ENCODE measurements at places on chromosomes 13 and 19.

GRCh38 chr13:21478881-21479808 is 20.0 kb upstream of the ZDHHC20 start:
- DNase-seq: no peak

DNA sequence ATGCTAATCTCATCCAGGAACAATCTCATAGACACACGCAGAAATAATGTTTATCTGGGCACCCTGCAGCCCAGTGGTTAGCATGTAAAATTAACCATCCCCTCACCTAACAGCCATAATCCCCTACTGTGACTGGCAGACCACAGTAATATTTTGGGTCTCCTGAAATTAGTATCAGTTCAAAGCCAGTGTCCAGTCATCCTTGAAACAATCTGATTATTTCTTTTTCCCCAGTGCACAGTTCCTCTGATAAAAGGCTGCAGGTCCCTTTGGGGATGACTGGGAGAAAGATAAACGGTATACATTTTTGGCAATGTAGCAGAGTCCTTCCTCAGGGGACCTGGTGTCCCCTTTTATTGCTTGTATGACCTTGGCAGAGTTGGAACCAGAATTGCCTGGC is 50.4 kb upstream of the CYSLTR2 start:
- no peak for DNase-seq

DNA sequence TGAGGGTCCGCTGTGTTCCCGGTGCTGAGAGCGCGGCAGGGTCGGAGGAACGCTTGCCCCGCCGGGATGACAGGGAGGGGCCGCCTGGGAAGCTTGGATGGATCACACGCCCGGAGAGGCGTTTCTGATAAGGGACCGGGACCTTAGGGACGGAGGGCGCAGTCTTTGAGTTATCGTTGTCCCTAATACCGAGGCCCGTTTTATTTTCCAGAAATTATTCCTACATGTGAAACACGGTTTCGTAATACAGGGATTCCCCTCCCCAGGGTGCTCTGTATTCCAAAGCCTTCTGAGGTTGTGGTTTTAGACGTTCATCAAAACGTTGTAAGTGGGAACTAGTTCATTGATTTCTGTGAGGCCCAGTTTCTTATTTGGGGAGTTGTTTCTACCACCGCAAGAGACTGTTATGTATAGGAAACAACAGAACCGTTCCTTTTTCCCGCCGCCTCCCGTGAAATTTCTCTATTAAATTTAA is 752 bp downstream of the PDCD5 start:
- DNase-seq: no peak

DNA sequence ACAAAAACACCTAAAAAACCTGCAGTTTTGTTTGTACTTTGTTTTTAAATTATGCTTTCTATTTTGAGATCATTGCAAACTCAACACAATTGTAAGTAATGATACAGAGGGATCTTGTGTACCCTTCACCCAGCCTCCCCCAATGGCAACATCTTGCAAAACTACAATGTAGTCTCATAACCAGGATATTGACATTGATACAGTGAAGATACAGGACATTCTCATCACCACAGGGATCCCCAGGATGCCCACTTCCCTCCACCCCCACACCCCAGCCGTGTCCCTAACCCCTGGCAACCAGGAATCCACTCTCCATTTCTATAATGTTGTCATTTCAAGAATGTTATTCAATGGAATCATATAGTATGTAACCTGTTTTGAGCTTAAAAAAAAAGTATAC is 10.3 kb upstream of the C5AR2 start:
- DNase-seq: no peak

DNA sequence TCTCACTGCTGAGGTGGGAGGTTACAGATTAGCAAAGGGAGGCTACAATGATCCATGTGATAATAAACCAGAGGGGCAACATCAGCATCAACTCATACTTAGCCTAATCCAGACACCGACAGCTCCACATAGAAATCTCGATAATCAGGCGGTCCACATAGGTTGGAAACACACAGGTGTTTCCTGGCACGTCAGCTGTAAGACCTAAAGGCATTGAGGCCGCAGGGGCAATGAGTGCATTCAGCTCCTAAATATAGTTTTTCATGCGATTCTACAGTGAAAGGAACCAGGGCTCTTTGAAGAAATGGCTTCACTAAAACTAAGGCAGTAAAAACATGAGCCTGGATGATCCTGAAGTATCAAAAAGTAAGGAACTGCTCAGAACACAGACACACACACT is 19.3 kb downstream of the PLPP2 start:
- no peak for DNase-seq

- no peak for DNase-seq
Observed at GRCh38 chr13:35472323-35472881, 4.1 kb downstream of the MAB21L1 start.

GRCh38 chr13:73958657-73959397 is 175.4 kb downstream of the KLF12 start:
- no peak for DNase-seq

GRCh38 chr19:1252821-1253513 is 4.6 kb downstream of the MIDN start:
- DNase-seq: peak; percentile 90

GRCh38 chr19:57651654-57651996 is 17.1 kb upstream of the ZSCAN4 start:
- DNase-seq: no peak

DNA sequence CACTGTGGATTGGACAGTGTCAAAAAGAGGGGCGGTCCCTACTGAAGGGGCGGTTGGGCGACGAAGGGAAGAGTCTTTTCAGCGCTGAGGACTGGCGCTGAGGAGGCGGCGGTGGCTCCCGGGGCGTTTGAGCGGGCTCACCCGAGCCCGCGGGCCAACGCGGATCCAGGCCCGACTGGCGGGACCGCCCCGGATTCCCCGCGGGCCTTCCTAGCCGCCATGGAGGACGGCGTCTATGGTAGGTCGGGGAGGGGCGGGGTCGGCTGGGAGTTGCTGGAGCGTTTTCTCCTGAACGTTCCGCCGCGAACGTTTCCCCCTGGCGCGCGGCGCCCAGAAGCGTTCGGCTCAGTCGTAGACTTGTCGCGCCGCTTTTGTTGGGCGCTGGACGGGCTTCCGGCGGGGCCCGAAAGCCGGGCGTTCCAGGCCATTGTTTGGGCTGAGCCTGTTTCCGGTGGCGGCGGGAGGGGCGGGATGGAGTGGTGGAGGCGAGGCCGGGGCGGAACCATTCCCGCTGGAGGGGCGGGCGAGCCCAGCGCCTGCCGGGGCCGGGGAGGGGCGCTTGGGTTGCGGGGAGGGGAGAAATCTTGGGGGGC is at the start of gene CYTH2:
Gene CYTH2 (plus strand): TSS at position 81 of the 593 bp plus-strand sequence. CDS start 139 bp downstream, at position 220.
- DNase-seq: peak; percentile 56

DNA sequence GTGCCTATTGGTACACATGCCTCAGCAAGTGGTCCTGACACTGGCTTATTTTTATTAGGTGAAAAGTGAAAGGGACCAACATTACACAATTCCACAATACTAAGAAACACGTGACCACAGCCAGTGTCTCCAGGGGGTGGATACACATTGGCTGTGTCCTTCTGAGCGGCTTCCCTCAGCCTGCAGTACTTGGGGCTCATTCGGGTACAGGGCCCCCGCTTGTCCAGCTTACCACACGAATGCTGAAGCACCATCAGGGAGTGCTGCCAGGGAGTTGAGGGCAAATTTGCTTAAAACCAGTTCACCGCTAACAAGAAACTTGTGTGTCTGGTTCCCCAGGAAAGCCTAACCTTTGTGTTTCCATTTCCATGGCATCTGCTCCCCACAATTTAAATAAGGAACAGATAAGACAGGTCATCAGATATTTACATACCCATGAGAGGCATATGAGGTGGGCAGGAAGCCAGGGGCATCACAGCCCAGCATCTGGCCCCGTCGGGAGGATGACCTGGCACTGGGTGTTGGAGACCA is 23.3 kb downstream of the PBX4 start:
- DNase-seq: no peak

DNA sequence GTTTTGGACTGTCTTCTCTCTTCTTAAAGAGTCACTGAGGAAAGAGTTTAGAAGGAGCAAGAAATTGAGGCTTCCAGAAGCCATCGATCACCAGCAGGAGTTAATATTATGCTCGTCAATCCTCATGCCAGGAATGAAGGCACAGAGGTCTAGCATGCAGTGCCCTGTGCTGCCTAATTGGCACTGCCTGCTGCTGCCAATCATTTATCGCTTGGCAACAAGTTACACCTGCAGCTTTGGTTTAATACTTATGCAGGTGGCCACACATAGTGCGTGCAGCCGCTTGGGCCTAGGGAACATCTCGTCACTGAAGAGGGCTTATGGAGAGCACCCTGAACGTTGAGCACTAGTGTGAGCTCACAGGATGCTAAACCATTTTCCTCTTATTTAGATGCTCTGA is 2.7 kb upstream of the SOX1 start:
- DNase-seq: no peak

GRCh38 chr13:62292714-62293480 is 877.2 kb upstream of the PCDH20 start:
- no peak for DNase-seq

DNA sequence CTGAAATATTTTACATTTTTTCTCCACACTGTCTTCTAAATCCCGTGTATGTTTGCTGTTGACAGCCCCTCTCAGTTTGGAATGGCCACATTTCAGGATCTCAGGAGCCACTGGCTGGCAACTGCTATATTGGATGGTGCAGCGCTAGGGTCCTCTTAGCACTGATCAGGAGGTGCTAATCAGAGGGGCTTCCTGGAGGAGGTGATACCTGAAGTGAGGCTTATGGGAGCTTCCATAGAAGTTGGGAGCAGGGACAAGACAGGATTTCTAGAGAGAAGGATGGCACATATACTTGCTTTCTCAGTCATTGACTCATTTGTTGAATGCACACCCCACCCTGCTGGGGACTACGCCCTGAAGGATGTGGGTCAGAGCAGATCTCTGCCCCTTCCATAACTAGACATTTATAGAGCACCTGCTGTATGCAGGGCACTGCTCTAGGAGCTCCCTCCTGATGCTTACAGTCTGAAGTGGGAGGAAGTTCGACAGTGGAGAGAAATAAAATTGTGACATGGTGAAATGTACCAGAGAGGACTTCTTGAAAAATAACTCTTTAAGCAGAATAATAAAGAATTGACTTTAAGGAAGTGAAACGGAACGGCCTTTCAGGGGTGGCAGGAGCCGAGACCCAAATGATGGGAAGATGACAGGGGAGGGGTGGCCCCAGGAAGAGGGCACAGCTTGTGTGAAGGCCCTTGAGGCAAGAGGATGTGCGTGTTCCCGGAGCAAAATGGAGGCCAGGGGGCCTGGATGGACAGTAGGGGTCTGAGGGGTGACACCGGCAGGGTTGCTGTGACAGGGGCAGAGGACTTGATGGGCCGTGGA is 13.1 kb downstream of the AP2A1 start:
- DNase-seq: peak; percentile 41

- peak; percentile 85 for DNase-seq
Observed at GRCh38 chr19:13850910-13851733, 25.8 kb upstream of the NANOS3 start.

- no peak for DNase-seq
Observed at GRCh38 chr19:676339-677105, at the start of gene FSTL3. TSS of gene FSTL3 (plus strand) at chr19:676392. CDS start at chr19:676424, 32 bp downstream.

GRCh38 chr13:62633448-62633847 is 1217.8 kb upstream of the PCDH20 start:
- no peak for DNase-seq

GRCh38 chr19:10701955-10702525 is 801 bp downstream of the QTRT1 start:
- DNase-seq: no peak

DNA sequence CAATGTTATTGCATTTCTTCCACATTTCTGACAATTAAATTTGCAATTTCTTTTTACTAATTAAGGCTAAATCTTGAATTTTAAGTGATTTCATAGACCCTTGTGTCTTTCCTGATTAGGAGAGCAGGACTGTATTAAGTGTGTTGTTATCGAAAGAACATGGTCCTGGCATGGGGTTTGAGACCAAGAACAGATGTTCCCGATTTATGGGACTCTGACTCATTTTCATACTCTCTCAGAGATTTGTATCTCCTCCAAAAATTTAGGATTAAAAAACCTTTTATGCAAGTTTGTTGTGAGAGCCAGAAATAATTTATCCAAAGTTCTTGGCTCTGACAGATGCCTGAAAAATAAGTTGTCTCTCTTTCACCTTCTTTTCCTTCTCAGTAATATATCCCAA is 589.3 kb upstream of the ARGLU1 start:
- DNase-seq: no peak

- DNase-seq: no peak
Observed at GRCh38 chr19:42115219-42115618, 17.0 kb downstream of the POU2F2 start.

- DNase-seq: no peak
Observed at GRCh38 chr19:14770944-14771839, 7.2 kb downstream of the ADGRE2 start.

DNA sequence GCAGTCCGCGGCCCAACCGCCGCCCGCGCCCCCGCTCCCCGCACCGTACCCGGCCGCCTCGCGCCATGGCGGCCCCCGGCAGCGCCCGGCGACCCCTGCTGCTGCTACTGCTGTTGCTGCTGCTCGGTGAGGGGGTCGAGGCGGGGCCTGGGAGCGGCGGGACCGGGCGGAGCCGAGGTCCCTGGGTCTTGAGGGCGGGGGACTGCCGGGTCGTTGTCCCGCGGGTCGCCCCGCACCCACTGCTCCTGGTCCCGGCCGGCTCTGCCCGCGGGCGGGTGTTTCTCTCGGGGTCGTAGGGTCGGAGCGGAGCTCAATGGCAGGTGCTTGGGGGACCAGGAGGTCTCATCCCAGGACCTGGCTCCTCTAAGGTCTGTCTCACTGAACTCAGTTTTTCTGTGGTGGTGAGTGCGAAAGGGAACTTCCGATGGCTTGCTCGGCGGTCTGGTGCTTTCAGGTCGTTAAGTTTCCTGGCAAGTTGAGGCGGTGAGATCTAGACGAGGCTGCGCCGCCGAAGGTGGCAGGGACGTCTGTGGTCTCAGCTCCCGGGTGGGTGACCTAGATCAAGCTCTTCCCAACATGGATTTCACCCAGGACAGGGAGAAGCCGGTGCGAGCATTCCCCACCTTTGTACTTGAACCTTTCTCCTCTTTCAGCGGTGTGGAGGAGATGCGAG is 467 bp downstream of the LAMP1 start:
- peak; percentile 58 for DNase-seq

- DNase-seq: no peak
Observed at GRCh38 chr13:104086759-104087158, 1020.5 kb upstream of the SLC10A2 start.

GRCh38 chr19:10724573-10725071 is 6.7 kb downstream of the DNM2 start:
- no peak for DNase-seq

- no peak for DNase-seq
Observed at GRCh38 chr13:19845758-19846157, 17.7 kb downstream of the ZMYM5 start.

GRCh38 chr13:72508392-72508791 is 219.0 kb downstream of the MZT1 start:
- DNase-seq: no peak

- no peak for DNase-seq
Observed at GRCh38 chr19:36837176-36837905, 846 bp downstream of the ZNF790 start.

GRCh38 chr13:35920816-35921215 is 210.4 kb downstream of the DCLK1 start:
- DNase-seq: no peak

- no peak for DNase-seq
Observed at GRCh38 chr19:3603121-3603811, 3.4 kb downstream of the TBXA2R start.

- DNase-seq: no peak
Observed at GRCh38 chr19:15584095-15584494, 30.9 kb upstream of the CYP4F8 start.
